ENCODE measurements at places on chromosomes 4 and X.
A peak's percentile ranks its signal among the peaks of the same experiment; 100 is the strongest.

GRCh38 chr4:123107444-123108252 lies 185.3 kb upstream of the NUDT6 start:
- no peak for DNase-seq

GRCh38 chr4:20195071-20195885 lies 56.4 kb upstream of the SLIT2 start:
- no peak for DNase-seq

DNA sequence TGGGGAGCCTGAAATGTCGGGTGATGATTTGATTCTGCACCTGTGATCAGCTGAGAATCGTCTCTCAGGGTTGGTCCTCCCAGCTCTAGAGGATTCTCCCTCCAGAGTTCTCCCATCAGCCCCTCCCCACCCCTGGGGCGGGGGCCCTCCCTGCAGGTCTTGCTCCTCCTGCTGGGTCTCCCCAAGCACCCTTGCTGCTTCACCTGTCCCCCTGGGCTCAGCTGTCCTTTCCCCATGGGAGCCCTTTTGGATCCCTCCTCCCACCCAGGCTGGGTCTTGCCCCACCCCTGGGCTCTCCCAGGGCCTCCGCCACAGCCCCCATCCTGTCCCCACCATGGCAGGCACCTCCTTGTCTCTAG lies 22.2 kb downstream of the PSAPL1 start:
- no peak for DNase-seq

DNA sequence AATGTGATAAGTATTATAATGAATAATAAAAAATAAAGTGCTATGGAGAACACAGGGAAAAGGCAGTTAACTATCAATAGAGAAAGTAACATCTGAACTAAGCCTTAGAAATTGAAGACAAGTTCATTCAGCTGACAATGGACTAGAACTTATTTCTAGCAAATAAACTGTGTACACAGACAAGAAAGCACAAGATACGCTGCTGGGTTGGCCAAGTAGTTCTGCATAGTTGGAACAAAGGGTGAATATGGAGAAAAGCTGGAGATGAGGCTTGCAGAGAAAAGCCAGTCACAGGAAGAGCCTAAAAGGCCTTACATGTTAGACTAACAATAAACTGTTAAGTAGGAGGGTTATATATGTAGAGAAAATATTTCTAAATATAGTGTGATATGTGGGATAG lies 71.2 kb downstream of the WDFY3 start:
- no peak for DNase-seq

GRCh38 chr4:118177126-118177525 lies 142.8 kb downstream of the NDST3 start:
- no peak for DNase-seq

DNA sequence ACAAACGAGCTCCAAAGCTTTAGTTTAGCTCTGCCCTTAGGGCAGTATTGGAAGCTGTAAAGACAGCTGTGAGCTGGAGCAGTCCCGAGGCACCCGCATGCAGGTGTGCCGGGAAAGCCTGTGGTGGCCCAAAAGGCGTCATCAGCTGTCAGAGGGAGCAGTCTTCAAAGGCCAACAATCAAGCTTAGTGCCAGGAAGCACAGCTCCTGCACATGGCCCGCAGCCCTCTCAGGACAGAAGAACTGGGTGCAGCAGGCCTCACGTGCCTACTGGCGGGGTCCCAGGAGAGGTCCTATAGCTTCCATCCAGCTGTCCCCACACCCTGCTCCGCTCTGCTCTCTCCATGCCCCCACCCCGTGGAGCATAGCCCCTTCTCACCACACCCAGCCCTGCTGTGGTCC lies 92.2 kb upstream of the TRIM2 start:
- no peak for DNase-seq

DNA sequence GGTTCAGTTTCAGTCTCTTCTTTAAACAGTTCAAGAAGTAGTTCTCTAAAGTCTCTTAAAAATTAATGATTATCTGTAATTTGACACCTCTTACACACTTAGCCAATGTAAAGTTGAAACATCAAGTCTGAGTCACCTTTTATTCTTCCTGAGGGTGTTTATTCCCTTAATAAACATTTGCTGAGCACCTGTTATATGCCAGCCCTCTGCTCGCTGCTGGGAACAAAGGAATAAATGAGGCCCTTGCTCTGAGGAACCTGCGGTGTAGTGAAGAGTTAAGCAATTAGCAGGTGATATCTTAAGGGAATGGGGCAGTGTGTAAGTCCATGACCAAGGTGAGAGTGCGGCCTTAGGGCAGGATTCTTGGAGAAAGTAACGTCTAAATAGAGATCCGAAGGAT lies 5.2 kb upstream of the NDNF start:
- DNase-seq = no peak

- DNase-seq = peak; percentile 1
Measured at GRCh38 chrX:7828594-7828993, 14.4 kb upstream of the VCX start.

GRCh38 chrX:23317799-23318724 lies 16.6 kb upstream of the PTCHD1 start:
- DNase-seq = peak; percentile 70

Data from KBM-7 (cell line).